ENCODE measurements at places on chromosomes 11 and 22. TPM values are rescaled to one million over a fixed set of nuclear protein-coding genes. Genes with fewer than 3 reads are reported as not detected.

The SYT13 gene
- 2.6 TPM for total RNA-seq

DNA sequence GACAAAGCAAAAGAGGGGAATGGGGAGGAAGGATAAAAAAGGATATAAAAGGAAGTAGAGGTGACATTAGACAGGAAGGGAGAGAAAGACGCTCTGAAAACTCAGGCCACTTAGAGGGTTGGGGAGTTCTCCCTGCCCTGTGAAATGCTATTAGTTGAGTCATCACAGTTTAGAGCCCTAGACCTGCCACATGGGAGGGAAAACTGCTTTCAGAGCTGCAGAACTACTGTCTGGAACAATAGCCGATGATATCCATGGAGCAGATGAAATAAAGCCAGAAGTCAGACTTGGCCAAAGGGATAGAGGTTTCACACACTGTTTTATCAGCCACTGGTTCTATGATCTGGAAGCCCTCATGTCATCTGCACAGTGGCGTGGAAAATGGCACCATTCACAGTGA is 157.9 kb downstream of the NCAM1 start:
- DNase-seq, result no peak

The UPB1 gene
- 1.3 TPM for total RNA-seq

- DNase-seq, result no peak
Observed at GRCh38 chr22:29348041-29348440, 32.5 kb upstream of the RASL10A start.

GRCh38 chr11:44577231-44577830 is 11.9 kb downstream of the CD82 start:
- no peak for DNase-seq

The DMC1 gene
- 0.33 TPM for total RNA-seq

DNA sequence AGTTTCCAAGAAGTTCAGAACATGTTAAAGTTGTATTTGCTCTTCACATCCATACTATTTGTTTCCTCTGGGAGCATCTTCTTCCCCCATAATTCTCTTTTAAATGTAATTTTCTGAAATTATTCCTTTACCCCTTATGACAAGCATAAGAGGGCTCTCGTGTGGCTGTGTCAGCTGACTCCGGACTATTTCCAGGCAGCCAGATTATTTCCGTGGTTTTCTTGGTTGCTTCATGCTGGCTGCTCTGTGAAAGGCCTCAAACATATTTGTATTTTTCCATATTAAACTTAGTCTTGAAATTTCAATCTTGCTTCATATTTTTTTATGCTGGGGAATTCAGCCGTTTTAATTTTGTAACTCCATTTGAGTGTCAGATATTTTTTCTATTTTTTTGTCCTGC is 2.8 kb upstream of the MMP1 start:
- no peak for DNase-seq

The DEUP1 gene
- total RNA-seq, result not detected

- DNase-seq, result no peak
Observed at GRCh38 chr22:38298312-38299005, 18.8 kb downstream of the CSNK1E start.

DNA sequence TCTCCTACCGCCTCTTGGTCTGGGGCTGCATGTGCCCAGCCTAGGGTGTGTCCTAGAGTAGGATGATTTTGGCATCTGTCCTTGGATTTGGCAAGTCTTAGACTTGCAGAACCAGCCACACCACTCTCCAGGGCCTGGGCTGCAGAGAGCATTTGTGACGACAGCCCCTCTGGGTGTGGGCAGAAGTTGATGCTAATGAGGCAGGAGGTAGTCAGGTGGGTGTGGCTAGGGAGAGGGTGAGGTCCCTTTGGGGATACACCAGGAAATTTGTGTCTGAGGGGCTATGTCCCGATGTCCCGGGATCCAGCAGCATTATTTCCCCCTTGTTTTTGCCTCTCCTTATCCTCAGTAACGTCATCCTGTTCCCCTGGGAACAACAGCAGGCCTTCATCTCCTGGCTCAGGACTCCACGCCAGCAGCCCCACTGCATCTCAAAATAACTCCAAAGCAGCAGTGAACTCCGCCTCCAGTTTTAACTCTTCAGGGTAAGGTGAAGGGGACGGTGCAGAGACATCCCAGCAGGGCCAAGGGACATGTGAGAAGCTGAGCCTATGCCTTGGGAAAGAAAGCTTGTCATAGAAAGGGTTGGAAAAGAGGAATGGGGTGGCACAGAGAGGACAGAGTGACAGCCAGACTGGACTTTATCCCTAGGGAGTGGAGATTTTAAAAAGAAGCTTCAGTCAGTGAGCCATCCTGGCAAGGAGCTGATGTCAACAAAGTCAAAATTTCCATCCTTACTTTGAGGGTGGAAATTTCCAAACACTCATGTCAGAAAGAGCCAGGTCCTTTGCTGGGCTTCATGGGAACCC is 8.0 kb upstream of the TLCD5 start:
- DNase-seq, result peak; percentile 75

The SULT4A1 gene
- 0.07 TPM for total RNA-seq

GRCh38 chr11:87369888-87370287 is 332.2 kb downstream of the TMEM135 start:
- no peak for DNase-seq

DNA sequence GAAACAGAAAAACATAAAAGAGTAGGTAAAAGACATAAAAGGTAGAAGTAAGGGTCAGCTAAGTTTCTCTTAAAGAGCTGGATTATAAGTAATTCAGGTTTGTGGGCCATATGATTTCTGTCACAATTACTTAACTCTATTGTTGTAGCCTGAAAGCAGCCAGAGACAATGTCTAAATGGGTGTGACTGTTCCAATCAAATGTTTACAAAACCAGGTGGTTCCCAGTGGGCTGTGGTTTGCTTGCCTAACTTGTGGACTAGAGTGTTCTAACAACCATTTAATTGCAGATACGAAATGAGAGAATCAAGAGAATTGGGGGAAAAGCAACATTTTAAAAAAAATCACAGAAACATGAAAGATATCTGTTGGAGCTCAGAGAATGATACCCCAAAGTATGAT is 22.6 kb downstream of the OR6M1 start:
- DNase-seq, result no peak

- DNase-seq, result no peak
Observed at GRCh38 chr22:45424241-45424731, 10.8 kb downstream of the RIBC2 start.

DNA sequence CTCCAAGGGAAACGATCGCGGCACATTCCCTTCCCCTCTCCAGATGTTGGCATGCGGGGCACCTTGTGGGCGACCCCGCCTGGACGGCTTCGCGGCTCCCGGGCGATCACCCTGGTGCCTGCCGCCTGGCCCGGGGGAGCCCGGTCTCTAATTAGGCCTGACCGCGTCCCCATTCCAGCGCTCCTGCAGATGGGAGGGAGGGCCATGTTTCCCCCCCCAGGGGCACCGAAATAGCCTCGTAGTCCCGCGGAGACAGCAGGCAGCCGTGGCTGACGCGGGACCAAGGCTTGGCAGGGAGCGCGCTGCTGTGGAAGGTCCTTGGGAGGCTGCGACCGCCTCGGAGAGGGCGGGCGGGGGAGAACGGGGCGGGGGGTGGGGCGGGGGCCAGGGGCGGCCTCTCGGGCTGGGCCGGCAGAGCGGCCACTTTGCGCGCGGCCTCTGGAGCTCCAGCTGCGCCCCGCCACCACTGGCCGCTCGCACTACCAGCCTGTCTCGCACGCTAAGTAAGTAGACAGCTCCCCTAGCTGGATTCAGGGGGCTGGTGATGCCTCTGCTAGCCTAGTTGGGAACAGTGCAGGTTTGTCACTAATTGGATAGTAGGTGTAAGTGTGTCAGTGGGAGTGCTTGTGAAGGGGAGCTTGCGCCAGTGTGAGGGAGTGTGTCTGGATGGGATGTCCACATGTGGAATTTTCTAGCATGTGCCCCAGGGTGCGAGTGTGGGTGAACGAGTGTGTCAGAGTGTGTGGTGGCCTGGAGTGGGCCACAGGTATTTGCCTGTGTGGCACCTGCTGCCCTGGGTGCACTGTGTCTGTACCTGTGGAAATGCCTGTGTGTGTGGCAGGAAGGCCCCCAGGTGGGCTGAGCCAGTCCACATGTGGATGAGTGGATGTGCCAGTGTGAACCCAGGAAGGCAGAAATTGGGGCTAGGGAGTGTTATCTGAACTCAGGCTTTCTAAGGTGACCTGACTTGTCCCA is at the start of gene INSC:
Gene INSC (plus strand): TSS at position 423 of the 975 bp plus-strand sequence. CDS start 34,252 bp downstream, outside the sequence.
- no peak for DNase-seq

The MS4A15 gene
- total RNA-seq, result not detected

The OR2AT4 gene
- total RNA-seq, result not detected

The DGCR6 gene
- 6.4 TPM for total RNA-seq

GRCh38 chr11:23502826-23503225 is 642.6 kb upstream of the CCDC179 start:
- no peak for DNase-seq

The SCYL1 gene
- total RNA-seq, result 55.5 TPM

- no peak for DNase-seq
Observed at GRCh38 chr22:47592791-47593190, 830.3 kb downstream of the TBC1D22A start.

DNA sequence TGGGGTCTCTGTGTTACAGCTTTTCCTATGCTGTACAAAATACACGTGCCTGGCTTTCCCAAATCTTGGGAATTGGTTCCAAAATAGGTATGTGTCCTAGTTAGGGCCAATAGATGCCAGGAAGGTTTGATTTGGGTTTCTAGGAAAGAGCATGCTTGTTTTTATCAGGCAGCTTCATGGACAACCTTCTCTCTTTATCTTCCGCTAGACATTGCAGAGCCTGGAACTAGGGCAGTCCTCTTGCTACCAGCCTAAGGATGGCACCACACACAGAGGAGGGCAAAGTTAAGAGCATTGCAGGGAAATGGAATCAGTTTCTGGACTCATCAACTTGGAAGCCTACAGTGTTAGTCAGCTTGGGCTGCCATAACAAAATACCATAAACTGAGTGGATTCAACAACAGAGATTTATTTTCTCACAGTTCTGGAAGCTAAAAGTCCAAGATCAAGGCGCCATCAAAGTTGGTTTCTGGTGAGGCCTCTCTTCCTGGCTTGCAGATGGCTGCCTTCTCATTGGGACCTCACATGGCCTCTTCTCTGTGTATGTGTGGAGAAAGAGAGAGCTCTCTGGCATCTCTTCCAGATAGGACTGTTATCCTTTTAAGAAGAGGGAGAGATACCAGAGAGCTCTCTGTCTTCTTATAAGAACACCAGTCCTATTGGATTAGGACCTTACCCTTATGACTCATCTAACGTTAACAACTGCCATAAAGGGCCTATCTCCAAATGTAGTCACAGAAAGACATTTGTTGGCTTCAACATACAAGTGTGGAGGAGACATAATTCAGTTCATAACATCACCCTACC is 27.3 kb upstream of the CREB3L1 start:
- no peak for DNase-seq

DNA sequence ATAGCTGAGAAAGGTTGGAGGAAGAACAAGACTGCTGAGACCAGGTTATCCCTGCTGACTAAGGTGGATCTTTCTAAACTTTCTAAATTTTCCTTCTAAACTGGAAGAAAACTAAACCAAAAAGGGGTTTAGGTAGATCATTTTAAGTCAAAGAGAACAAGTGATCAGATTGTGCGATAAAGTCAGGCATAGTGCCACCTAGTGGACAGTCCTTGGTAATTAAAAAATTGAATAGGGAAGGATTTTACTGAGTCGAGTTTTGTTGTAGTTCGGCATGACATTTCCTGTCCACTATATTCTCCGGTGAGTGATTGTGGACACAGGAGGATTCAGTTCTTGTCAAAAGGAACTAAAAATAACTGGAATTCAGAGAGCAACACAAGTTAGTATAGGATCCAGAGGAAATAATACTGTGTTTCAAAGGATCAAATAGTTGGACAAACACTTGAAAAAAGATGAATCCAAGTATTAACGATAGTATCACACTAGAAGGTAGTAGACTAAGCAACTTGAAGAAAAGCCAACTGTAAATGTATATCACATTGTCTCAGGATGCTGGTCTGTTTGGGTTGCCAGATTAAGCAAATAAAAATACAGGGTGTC is 1236.4 kb downstream of the FAM181B start:
- DNase-seq, result no peak

The CRYAB gene
- total RNA-seq, result 19,125 TPM

Measured in heart left ventricle (tissue), 16 donors.